Mesenchymal stem cell (in vitro differentiated cells and primary cell): ENCODE measurements at places on chromosomes 12 and 14.

- no peak for DNase-seq
These were observed 1.7 kb downstream of the AVIL start for GRCh38 chr12:57816855-57817151.

- no peak for DNase-seq
These were observed 121.9 kb downstream of the PDE3A start for GRCh38 chr12:20490213-20490612.

DNA sequence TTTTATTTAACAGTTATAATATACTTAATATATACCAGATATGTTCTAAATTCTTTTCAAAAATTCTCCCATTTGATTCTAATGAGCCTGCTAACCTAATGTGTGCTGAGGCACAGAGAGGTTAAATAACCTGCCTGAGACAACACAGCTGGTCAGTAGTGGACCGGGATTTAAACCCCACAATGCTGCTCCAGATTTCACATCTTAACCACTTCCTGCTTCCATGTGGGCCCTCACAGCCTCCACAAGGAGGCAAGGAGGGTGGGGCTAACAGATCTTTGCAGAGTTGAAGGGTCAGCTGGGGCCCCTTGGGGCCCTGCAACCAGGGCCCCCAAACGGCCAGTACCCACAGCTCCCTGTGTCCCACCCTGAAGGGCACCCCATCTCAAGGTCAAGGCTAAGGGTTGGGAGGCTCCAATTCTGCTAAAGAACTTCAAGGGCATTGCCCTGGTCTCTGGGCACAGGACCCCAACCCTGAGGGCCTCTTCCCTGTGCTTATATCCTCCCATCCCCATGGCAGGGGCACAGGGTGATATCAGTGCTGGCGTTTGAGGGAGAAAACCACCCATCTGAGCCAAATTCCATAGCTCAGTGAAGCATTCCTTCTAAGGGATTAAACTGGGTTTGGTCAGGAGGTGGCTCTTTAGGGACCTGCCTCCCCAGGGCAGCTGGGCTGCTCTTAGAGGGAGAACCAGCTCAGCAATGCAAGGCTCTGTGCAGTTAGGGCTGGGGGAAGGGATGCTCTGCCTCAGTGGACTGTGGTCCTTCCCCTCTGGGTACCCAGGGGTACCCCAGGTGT is 2.2 kb downstream of the KRT80 start:
- DNase-seq = no peak

DNA sequence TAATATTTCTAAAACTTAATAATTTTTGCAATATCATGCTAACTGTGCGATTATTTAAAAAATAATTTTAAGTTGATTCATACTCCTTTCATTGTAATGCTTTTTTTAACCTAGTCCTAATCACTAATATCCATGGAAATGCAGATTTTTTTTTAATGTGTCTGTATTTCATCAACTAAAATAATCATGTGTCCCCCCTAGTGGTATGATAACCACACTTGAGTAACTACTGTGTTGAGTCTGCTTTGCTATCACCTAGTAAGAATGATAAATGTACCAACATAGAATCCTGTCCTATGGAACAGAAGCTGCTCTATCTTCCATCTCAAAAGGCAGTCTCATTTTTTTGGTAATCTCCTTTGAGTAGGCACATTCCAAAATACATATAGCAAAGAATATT is 19.1 kb upstream of the SYNE2 start:
- no peak for DNase-seq

- DNase-seq = no peak
These were observed 68.1 kb upstream of the DCD start for GRCh38 chr12:54716261-54716660.

- DNase-seq = no peak
These were observed 906.4 kb upstream of the TMEM132C start for GRCh38 chr12:127360580-127360979.

GRCh38 chr12:27502021-27502435 is 22.0 kb upstream of the PPFIBP1 start:
- DNase-seq = no peak

GRCh38 chr14:94370524-94370910 is 17.9 kb downstream of the SERPINA1 start:
- DNase-seq = no peak

GRCh38 chr12:68786929-68787328 is 21.0 kb upstream of the MDM2 start:
- no peak for DNase-seq

DNA sequence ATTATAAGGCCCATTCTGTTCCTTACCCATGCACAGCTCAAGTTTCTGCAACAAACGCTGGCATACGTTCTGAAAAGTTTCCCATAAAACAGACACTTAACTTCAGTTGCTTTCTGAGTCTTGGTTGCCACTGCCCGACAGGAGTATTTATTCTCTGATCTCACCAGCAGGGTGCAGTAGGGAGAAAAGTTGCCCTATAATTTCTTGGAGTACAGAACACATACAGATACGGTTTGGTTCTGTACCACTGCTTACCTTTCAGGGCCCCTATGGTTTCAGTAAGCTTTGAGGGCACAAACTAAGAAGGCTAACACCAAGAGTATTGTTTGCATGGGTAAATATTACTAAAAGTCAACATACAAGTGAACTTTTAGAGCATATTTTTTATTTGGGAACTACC is 77.9 kb downstream of the SPATA7 start:
- DNase-seq = no peak

- DNase-seq = no peak
These were observed 90.1 kb downstream of the TNFAIP2 start for GRCh38 chr14:103213331-103213730.
